ENCODE measurements at places on chromosomes 1 and 21. TPM values are rescaled to one million over a fixed set of nuclear protein-coding genes. Genes with fewer than 3 reads are reported as not detected.

DMRTA2 gene
- 0.08 TPM for total RNA-seq

XCL2 gene
- not detected for total RNA-seq

GJB5 gene
- not detected for total RNA-seq

TFF2 gene
- not detected for total RNA-seq

SLC9A1 gene
- total RNA-seq = 1.5 TPM

TNFRSF18 gene
- not detected for total RNA-seq

TNFRSF4 gene
- total RNA-seq = not detected

RNU1-2 gene
- total RNA-seq = 3,022 TPM

GBP6 gene
- total RNA-seq = not detected

ZNF593OS gene
- total RNA-seq = not detected

CD1C gene
- not detected for total RNA-seq

TRIM63 gene
- total RNA-seq = not detected

OR2L5 gene
- not detected for total RNA-seq

AMPD1 gene
- not detected for total RNA-seq

SFN gene
- total RNA-seq = 2.3 TPM

TSPAN2 gene
- not detected for total RNA-seq

STYXL2 gene
- total RNA-seq = not detected

NPL gene
- total RNA-seq = 3.5 TPM

MTOR gene
- 30.3 TPM for total RNA-seq

NIPAL3 gene
- 25.3 TPM for total RNA-seq

PDZK1IP1 gene
- not detected for total RNA-seq

PPP1R12B gene
- total RNA-seq = 12.3 TPM

TNFAIP8L2 gene
- not detected for total RNA-seq

ADAMTSL4 gene
- total RNA-seq = 1.4 TPM

MLLT11 gene
- 0.59 TPM for total RNA-seq

ARMH1 gene
- 0.60 TPM for total RNA-seq

CFAP74 gene
- total RNA-seq = not detected

RGS1 gene
- total RNA-seq = not detected

C21orf58 gene
- total RNA-seq = 2.6 TPM

MIB2 gene
- total RNA-seq = 60.0 TPM

Measured in smooth muscle cell of the coronary artery (primary cell).